ENCODE measurements at places on chromosomes 6 and 20. TPM values are rescaled to one million over a fixed set of nuclear protein-coding genes. Genes with fewer than 3 reads are reported as not detected.

GRCh38 chr20:32067234-32067821 lies 15.3 kb downstream of the HCK start:
- DNase-seq = no peak

SIRPB1 gene
- total RNA-seq = 6.6 TPM

MACROD2 gene
- total RNA-seq = 13.8 TPM

ARHGAP40 gene
- not detected for total RNA-seq

C20orf202 gene
- 0.80 TPM for total RNA-seq
